SK-MEL-5 (cell line): ENCODE measurements at places on chromosomes 4 and X.

DNA sequence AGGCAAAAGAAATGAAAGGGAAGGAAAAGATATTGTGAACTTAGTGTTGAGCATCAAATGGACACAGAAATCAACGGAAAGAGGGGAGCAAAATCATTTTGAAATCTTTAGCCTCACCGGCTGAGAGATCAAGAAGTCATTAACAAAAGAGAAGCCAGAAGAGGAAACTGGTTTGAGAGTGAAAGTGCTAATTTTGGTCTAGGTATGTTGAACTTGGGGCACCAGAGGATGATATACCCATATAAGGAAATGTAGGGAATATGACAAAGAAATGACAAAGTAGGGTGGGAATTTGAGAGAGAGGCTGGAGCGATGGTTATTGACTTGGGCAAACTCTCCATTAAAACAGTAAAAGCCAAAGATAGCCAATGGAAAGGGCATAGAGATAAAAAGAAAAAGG lies 183.4 kb upstream of the ATOH1 start:
- DNase-seq: no peak

DNA sequence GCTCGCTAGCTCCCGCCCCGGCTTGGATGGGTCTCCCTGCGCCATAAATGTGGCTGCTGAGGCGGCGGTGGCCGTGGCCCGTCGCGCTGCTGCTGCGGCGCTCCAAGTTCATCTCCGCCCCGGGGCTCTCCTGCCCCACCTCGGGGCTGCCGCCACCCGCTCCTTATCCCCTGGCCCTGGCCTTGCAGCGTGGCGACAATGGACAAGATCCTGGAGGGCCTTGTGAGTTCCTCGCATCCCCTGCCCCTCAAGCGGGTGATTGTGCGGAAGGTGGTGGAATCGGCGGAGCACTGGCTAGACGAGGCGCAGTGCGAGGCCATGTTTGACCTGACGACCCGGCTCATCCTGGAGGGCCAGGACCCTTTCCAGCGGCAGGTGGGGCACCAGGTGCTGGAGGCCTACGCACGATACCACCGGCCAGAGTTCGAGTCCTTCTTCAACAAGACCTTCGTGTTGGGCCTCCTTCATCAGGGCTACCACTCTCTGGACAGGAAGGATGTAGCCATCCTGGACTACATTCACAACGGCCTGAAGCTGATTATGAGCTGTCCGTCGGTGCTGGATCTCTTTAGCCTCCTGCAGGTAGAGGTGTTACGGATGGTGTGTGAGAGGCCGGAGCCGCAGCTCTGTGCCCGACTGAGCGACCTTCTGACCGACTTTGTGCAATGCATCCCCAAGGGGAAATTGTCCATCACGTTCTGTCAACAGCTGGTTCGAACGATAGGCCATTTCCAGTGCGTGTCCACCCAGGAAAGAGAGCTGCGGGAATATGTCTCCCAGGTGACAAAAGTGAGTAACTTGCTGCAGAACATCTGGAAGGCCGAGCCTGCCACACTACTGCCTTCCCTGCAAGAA lies 763 bp downstream of the USP38 start:
- DNase-seq: no peak

DNA sequence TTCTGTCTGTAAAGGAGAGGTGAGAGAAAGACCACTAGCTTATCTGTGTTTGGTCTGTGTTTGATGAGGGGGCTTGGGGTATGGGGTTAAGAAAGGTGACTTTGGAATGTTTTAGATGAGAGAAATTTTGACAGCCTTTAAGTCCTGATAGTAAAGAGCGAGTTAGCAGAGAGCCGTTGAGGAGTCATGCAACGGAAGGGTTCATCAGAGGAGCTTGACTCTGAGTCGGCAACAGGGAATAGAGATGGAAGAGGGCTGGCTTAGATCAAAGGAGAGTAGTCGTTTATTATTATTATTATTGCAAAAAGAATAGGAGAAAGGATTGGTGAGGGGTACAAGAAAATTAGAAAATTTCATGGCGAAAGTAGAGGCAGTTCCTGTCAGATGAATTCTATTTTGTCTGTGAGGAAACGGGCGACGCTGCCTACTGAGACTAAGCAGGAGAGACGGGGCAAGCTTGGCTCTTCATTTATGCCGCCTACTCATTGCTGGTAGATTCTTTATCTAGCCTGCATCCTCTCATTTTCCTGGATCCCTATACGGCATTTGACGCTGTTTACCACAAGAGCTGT lies 473 bp upstream of the VAMP7 start:
- DNase-seq: no peak

- DNase-seq: no peak
Measured at GRCh38 chr4:17805580-17806155, 4.9 kb downstream of the DCAF16 start.

- no peak for DNase-seq
Measured at GRCh38 chrX:2450681-2451080, 50.1 kb downstream of the DHRSX start.

DNA sequence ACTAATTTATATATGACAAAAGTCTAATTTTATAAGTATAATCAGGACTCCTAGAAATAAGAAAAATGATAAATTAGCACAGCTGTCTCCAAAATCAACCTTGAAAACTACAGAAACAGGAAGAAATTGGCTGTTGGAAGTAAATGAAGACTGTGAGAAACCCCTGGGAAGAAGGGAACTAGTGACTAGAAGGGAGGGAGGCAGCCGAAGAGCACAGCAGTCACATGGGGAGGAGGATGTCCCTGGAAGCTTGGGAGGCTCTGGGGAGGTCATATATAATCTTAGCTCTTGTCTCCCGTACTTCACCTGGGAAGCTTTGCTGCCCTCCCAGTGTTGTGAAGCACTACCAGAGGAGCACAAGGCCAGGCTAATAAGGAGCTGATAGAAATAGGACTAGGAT lies 8.9 kb upstream of the TMA16 start:
- no peak for DNase-seq

DNA sequence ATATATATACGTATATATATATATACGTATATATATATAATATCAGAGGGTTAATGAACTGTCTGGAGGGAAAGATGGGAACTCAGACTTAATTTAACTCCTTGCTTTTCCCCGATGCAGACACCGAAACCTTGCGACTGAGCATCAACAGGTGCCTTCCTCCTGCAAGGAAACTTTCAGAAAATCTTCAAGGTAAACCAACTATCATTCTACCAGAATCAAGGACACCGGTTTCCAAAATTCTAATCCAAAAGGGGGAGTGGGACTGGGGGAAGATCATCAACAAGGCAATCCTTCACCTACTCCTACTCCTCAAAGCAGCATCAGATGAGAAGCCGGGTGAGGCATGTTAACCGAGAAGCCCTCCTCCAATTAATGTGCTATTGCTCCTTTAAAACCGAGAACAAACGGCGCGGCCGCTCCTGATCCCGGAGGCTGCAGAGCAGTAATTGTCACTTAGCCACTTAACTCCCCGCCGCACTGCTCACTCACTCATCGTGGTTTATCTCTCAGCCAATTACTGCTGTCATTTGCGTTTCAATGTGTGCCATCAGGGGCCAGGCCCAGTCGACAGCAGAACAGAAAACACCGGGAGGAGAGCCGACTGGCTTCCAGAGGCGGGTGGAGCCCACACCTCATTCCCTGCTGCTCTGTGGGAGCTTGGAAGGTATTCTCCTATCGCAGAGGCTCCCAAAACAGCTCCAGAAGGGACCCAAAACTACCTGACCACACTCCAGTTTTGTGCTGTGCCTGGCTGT lies 61.7 kb downstream of the MAML3 start:
- DNase-seq: no peak

GRCh38 chr4:18689308-18690115 lies 668.0 kb upstream of the LCORL start:
- peak; percentile 62 for DNase-seq

- DNase-seq: no peak
Measured at GRCh38 chr4:13527192-13527980, 16.9 kb downstream of the NKX3-2 start.

DNA sequence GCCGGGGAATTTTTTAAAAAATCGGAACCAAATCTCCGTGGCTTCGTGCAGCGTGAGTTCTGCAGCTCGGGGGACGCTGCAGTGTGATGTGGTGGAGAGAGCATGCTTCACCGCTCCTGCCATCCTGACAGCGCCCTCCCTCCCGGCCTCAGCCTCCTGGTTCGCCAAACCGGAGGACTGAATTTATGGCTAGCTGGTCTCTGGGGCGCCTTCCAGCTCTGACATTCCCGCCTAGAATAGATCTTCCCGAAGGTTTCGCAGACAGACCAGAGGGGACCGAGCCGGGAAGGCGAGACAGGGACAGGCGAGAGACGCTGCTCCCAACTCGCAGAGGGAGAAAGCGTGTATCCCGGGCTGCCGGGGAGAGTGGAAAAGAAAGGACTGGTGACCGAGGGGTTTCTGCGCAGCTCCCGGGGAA lies 25.9 kb downstream of the HOPX start:
- DNase-seq: no peak

- no peak for DNase-seq
Measured at GRCh38 chr4:52005604-52006273, 14.4 kb downstream of the LRRC66 start.

GRCh38 chr4:13483136-13483767 lies 888 bp downstream of the RAB28 start:
- DNase-seq: peak; percentile 36

GRCh38 chrX:13121020-13121555 lies 76.7 kb upstream of the FAM9C start:
- no peak for DNase-seq

GRCh38 chr4:2931512-2932301 lies 31.5 kb downstream of the NOP14 start:
- no peak for DNase-seq

DNA sequence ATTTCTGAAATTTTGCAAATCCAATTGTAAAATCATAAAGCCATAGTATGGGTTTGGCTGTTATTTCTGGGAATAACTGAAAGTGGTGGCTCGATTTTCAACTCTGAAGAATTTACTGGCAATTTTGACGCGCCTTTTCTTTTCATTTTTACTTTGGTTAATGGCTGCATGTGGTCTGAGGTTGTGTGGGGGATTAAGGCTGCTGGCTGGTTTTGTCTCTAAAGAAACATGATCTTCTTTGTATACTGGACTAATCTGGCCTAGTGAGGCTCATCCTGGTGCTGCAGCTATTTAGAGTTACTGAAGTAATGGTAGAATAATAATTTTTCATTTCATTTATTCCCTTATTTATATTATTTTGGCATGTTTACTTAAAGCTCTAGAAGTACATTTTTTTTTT lies 164.0 kb downstream of the RNF150 start:
- DNase-seq: no peak

GRCh38 chrX:153643431-153644351 lies 3.3 kb upstream of the DUSP9 start:
- peak; percentile 45 for DNase-seq

DNA sequence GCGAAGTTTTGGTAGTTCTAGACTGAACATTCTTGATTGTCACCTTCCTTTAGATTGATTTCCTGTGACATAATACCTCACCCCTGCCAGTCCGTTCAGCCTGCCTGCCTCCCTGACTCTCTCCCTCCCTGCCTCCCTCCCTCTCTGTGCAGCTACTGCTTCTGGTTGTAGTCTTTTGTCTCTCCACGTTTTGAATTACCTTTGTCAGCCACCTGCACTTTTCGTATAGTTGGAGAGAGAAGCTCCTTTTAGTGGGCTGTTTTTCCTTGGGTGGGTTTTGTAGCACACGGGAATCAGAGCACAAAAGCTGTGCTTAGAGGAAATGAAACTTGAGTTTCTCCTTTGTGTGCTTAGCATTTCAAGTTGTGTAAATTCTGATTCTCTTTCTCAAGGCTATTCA lies 32.6 kb upstream of the MSMO1 start:
- no peak for DNase-seq

GRCh38 chr4:4659871-4660651 lies 118.2 kb upstream of the STX18 start:
- DNase-seq: no peak

- DNase-seq: no peak
Measured at GRCh38 chrX:129781680-129782495, 2.1 kb downstream of the SASH3 start.

GRCh38 chrX:12989461-12989860 lies 14.6 kb downstream of the TMSB4X start:
- no peak for DNase-seq

DNA sequence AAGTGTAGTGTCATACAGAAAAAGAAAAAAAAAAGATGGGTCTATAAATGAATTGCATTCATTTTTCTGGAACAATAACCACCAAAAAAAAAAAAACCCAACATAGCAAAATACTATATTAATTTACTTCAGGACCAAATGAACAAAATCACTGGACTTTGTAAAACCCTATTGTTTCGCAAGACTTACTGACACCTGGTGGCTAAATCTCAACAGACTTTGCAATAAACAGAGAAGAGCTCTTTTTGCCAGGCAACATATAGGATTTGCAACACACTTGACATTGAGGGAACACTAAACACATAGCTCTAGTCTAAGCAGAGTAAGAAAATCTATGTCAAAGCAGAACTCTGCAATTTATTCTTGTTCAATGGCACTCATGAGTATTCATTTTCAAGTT lies 990.2 kb downstream of the STPG2 start:
- DNase-seq: peak; percentile 6

GRCh38 chrX:45050558-45050957 lies 150.1 kb downstream of the DIPK2B start:
- DNase-seq: no peak

- DNase-seq: no peak
Measured at GRCh38 chrX:151042842-151043241, 59.7 kb downstream of the HMGB3 start.

- DNase-seq: no peak
Measured at GRCh38 chr4:139791681-139792080, 126.1 kb downstream of the MGST2 start.

DNA sequence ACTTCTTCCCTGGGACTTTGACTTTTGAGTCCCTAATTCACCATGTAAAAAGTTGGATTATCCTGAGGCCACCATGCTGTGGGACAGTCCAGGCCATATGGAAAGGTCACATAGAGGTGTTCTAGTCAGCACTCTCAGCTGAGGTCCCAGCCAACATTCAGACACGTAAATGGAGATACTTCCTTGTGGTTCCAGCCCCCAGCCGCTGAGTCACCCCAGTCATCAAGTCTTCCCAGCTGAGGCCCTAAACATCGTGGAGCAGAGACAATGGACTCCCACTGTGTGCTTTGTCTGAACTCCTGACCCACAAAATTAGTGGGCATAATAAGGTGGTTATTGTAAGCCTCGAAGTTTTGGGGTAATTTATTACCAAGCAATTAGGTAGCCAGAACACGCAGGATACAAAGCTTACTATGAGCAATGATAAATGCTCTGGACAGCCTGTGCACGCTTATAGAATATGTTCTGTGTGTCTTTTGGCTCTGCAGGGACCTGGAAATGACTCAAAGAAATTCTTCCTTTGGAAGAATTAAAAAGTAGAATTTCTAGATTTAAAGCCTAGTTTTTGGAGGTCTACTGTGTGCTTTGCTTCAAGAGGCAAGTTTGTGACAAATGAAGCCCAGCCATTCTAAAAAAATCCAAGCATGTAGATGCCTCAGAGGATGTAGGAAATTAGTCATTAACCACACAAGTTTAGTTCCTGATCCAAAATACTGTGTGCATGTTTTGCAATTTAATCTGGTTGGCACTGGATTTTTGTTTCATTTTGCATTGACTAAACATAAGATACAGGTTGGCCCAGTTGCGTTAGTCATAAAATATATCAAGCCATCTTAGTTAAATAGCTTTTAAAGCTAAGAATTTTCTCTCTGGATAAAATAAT lies 33.2 kb upstream of the SLC9A7 start:
- DNase-seq: peak; percentile 39
